Left ventricle myocardium superior (tissue), 1 donor: ENCODE measurements at places on chromosomes 12 and 14.

DNA sequence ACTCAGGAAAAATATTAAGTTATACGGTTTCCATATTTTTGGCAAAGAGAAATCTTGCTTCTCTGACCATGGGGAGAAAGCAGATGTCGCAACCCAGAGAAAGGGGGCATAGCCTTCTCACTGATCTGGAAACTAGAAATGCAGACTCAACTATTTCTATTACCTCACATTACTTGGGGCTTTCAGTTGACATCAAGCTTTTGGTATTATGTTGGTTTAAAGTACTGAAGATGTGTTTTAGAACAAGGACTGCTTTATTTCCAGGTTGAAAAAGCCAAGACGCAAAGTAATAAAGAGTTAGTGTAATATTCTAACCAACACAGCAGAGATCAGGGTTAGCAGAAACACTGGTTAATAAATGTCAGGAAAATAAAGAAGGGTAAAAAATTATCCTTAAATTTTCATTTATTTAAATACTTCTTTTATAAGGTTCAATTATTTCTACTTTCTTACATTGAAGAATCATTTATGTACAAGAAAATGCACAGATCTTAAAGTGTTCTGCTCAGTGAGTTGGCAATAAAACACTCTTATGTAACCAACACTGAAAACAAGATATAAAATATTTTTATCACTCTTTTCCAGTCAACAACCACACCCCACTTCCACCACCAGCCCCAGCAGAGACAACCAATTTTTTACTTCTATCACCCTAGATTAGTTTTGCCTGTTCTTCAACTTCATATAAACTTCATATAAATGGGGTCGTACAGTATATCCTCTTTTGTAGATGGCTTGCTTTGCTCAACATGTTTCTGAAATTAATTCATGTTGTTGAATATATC lies 26.0 kb downstream of the DCP1B start:
- no peak for DNase-seq

DNA sequence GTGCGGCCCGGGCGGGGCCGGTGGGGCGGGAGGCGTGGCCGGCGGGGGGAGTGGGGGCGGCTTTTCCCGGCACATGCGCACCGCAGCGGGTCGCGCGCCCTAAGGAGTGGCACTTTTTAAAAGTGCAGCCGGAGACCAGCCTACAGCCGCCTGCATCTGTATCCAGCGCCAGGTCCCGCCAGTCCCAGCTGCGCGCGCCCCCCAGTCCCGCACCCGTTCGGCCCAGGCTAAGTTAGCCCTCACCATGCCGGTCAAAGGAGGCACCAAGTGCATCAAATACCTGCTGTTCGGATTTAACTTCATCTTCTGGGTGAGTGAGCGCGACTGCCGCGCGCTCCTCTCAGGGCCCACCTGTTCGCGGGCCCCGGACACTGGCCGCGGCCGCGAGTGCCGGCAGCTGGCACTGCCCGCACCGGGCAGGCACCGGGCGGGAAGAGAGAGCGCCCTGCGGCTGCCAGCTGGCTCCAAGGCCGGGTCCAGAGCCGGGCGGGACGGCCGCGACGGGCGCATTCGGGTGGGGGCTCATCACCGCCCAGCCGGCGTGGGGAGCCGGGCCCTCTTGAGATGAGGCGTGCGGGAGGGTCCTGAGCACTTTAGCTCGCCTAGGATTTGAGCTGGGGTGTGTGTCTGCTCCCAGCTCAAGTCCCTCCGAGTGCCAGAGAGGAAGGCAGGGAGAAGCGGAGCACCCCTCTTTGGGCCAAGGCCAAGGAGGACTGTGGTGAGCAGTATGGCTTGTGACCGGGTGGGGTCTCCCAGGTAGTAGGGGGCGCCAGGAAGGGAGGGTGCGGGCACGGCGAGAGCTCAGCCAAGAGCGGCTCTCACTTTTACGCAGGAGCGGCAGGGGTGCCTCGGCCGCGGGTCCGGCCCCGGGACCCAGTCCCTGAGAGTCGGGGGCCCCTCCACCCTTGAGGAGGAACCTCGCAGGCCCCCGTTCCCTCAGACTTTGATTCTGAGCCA lies at the start of gene CD9:
Gene CD9 (plus strand): TSS at position 145 of the 957 bp plus-strand sequence. CDS start 100 bp downstream, at position 245.
- DNase-seq, result peak; percentile 82

DNA sequence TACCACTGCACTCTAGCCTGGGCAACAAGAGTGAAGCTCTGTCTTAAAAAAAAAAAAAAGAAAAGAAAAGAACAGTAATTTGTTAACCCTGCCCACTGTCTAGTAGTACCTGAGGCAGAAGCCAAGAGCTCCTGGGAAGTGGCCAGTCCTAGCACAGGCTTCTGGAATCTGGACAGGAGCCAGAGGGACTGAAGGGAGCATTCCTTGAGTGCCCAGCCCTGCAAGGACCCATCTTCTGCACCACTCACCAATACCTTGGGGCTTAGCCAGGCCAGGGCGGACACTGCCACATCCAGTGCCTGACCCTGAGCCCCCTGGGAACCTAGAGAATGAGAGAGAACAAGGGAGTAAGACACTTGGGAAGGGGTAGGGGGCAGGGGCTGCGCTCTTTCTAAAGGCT lies 33.7 kb downstream of the PARP2 start:
- DNase-seq, result no peak

GRCh38 chr14:24988760-24989159 lies 61.2 kb downstream of the STXBP6 start:
- DNase-seq, result no peak

GRCh38 chr14:51458563-51458955 lies 193.2 kb upstream of the FRMD6 start:
- no peak for DNase-seq

DNA sequence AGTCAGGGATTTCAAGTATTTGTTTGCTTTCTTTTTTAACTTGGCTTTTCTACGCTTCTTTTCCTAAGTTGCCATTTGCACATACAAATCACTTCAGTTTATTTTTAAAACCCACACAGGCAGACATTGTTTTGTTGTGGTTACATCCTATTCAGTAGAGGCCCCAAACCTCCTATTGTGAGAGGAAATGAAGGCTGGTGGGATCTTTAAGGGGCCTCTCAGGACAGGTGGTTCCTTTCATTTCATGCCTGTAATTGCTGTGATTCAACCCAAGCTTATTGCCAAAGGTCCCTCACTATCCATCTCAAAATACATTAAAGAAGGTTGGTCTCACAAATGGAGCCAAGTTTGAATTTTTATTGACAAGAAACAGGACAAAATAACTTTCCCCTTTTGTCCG lies 257.1 kb downstream of the ADAMTS20 start:
- DNase-seq, result no peak

DNA sequence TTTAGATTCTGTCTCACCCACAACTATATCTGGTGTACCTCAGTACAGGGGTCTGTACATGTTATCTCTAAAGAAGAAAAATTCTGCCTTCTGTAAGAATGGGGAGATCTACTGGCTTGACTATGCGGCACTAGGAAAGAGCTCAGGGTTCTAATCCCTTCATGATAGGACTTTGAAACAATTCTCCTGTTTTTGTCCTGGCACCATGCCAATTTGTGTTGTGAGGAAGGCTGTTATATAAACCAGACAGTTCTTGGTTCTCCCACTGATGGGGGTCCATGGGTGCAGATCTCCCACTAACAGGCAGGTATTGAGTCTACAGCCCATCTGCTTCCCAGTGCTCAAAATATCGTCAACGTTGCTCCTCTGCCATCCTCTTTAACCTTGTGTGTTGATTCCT lies 883.7 kb downstream of the GALC start:
- DNase-seq, result no peak

DNA sequence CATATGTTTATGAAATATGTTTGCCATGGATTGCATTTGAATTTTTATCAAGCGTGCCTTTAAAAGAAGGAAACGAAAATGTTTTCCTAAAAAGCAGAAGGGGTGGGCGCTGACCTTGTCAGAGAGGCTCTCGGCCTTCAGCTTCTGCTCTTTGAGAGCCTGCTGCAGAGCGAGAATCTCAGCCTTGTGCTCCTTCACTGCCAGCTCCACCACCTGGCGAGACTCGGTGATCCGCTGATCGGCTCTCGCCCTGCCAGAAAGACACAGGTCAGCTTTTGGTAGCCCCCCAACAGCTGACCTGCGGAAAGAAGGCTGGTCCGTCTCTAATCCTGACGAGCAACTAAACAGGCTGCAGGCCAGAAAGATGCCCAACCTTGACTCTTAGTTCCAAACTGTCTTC lies 62.4 kb downstream of the PRKAB1 start:
- DNase-seq, result no peak

DNA sequence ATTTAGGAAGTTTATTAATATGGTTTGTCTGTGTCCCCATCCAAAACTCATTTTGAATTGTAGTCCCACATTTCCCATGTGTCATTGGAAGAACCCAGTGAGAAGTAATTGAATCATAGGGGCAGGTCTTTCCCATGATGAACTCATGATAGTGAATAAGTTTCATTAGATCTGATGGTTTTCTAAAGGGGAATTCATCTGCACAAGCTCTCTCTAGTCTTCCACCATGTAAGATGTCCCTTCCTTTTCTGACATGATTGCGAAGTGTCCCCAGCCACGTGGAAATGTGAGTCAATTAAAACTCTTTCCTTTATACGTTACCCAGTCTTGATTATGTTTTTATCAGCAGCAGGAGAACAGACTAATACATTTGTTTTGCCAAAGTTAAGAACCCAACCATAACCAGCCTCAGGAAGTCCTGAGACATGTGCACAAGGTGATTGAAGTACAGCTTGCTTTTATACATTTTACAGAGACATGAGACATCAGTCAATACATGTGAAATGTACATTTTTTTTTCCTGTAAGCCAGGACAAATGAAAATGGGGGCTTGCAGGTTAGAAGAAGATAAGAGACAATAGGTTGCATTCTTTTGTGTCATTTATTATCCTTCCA lies 1136.7 kb downstream of the TMEM121 start:
- no peak for DNase-seq

DNA sequence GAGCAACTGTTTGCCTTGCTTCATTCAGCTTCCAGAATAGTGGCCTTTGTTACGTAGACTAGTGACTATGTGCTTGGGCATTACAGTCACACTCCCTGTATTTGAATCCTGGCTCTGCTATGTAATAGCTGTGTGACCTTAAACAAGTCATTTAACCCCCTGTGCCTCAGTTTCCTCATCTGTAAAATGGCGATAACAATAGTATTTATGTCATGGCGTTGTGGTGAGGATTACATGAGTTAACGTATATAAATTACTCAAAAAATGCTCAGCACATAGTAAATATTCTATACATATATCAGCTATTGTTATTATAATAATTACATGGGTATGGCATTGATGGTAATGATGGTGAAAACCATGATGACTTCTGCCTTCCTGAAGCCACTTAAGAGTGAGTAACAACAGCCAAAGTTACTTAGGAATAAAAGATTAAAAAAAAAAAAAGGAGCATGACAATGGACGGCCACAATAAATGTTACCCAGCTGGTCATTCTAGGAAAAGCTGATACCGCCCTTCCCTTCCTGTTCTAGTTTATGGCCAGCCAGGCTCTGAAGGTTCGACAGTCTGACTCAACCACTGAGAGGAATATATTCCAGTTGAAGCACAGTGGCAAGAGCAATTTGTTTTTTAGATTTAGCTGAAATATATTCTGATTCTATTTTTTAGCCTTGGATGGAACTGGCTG lies 9.9 kb upstream of the ADIPOR2 start:
- DNase-seq, result no peak

- peak; percentile 12 for DNase-seq
Observed at GRCh38 chr12:131853832-131854797, 25.9 kb downstream of the MMP17 start.

GRCh38 chr14:102750376-102750775 lies 26.9 kb upstream of the TRAF3 start:
- DNase-seq, result no peak

DNA sequence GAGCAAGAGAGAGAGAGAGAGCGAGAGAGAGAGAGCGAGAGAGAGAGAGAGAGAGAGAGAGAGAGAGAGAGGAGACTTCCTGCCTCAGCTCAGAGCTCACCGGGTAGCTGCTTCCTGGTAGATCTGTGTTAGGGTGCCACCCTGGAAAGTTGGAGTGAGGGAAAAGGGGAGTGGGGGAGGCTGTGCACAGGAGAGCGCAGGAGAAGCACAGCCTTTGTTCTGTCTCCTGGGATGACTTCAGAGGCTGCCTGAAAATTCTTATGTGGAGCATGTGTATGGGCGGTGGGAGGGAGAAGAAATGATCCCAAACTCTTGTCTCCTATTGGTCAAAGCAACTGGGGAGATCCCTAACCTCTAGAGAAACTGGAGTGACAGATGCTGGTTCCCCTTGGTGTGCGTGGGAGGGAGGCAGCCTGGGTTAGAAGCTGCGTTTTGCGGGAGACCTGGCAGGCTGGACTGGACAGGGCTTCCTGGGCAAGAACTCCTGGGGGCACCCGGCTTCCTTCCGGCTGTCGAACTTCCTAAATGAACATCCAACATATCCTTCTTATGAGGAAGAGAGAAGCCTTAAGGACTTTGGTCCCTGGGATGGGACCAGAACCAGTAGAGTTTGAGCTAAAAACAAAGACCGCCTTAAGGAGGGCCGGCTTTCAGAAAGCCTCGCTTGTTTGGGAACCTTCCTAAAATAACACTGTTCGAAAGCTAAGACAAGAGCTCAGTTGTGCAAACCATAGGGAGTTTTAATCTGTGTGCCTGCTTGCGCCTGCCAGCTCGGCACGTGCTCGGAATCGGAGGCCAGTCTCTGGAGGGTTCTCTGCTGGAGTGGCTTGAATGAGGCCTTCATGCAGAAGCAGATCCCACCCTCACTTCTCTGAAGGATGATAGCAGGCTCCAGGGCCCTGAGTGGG lies 30.4 kb upstream of the BEGAIN start:
- peak; percentile 57 for DNase-seq

DNA sequence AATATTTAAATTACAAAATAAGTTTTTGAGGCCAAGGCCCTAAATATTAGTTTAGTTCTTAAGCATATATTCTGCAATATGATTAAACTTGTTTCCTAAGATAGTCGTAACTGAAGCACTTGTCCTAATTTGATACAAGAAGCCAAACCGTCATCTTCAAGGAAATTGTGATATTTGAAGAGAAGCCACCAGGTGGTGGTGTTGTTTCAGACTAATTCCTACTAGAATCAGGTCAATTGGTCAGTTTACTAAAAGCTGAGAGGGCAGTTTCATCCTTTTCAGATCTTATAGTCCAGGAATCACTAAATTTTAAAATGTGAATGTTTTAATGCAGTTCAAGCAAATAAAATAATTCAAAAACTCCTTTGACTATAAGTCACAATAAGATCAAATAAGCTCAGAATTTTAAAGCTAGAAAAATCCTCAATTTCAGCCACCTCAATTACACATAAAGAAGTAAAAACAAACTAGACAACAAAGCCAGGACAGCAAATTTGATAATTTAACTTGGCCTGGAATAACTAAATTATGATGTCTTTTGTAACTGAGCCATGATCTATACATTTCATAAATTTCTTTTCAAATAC lies 7.1 kb upstream of the ARL1 start:
- no peak for DNase-seq

- no peak for DNase-seq
Observed at GRCh38 chr12:52407918-52408317, 1.8 kb upstream of the KRT82 start.

DNA sequence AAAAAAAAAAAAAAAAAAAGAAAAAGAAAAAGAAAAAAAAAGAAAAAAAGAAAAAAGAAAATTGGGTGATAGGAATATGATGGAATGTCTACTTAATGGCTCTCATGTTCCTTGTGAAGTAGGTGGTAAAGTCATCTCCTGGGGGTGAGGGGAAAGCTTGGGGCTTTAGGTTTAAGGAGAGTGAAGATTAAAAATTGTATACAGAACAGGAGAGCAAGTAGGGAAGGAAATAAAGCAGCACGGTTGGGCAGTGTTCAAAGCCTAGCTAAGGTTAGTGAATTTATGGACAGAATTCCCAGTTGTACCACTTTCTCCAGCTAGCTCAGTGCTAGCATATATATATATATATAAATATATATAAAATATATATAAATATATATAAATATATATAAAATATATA lies 40.0 kb upstream of the SLC2A13 start:
- DNase-seq, result no peak
